ENCODE measurements at places on chromosomes 5 and 9.

- no peak for DNase-seq
Observed at GRCh38 chr9:123680352-123680751, 249.6 kb downstream of the DENND1A start.

GRCh38 chr5:168612123-168612522 is 33.0 kb upstream of the PANK3 start:
- DNase-seq, result no peak

DNA sequence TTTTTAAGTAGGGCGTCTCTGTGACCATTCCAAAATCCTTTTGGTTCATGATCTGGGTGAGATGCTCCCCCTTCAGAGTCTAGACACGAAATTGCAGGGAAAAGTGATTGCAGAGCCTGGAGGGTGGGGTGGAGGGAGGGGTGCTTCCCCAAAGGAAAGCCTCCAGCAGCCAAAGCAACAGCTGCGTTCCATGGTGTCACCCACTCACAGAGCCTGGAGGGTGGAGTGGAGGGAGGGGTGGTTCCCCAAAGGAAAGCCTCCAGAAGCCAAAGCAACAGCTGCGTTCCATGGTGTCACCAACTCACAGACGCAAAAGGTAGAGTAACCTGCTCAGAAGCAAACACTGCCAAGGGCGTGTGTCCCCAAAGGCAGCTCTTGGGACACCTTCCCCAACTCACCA is 22.6 kb downstream of the SLC6A18 start:
- DNase-seq, result no peak

DNA sequence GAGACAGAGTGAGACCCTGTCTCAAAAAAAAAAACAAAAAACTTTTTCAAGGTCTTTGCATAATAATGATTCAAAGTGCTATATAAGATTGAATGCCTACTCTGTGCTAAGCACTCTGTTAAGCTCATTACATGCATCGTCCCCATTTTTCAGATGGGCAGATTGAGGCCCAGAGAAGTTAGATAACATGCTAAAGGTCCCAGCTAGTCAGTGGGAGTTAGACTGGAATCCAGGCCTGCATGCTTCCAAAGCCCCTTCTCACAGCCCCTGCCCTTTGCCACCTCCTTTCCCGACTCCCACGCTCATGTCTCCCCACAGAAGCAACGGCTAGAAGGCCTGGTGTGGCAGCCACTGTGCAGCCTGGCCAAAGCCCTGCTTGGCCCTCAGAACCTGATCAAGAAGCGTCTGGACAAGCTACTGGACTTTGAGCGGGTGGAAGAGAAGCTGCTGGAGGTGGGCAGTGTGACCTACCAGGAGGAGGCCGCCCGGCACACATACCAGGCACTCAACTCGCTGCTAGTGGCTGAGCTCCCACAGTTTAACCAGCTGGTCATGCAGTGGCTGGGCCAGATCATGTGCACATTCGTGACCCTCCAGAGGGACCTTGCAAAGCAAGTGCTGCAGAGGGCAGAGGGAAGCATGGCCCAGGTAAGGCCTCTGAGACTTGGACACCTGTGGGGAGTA is 40.3 kb downstream of the ARHGEF37 start:
- no peak for DNase-seq

DNA sequence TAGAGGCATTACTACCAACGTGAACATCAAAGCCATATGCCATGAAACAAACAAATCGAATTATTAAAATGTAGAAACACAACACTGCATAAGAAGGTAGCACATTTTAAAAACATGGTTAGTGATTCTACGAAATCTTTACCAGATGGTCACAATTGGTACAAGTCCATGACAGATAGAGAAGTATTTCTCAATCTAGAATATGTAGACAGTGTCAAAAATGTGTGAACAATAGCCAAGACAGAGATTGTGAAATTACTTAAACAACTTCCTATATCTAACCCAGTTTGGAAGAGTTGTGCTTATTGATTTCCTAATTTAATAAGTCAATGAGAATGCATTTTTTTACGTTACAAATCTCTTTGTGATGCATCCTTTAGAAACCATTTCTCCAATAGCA is 1121.6 kb downstream of the MAT2B start:
- DNase-seq, result no peak

DNA sequence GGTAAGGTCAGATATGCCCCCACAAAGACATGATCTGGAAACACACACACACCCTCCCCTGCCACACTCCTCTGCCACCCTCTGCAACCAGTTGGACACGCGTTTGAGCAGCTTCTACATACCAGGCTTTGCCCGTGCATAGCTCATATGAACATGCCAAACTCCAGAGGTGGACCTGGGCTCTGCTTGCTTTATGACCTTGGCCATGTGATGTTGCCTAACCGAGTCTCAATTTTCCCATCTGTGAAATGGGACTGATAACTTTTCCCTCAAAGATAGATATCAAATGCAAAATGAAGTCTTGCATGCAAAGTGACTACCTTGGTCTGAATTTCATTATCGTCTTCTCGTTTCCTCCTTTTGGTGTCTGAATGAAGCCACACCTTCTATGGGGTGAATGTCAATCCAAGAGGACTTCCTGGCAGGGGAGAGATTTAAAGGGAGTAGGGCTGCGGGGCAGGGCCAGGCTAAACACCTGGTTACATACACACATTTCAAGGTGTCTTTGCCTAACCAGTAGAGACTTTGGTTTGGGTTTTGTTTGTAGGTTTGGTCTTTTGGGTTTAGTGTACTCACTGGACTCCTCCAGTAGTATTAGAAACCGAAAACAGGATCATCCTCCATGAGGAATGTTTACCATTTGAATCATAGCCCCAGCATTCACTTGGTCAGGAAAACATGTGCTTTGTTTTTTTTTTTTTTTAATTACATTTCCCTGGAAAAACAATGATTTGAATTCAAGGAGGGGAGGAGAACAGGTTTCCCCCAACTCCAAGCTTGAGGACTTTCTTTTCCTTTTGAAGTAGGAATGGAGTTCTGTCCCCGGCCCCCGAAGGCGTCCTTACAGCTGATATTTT is 63.2 kb downstream of the COL27A1 start:
- no peak for DNase-seq

DNA sequence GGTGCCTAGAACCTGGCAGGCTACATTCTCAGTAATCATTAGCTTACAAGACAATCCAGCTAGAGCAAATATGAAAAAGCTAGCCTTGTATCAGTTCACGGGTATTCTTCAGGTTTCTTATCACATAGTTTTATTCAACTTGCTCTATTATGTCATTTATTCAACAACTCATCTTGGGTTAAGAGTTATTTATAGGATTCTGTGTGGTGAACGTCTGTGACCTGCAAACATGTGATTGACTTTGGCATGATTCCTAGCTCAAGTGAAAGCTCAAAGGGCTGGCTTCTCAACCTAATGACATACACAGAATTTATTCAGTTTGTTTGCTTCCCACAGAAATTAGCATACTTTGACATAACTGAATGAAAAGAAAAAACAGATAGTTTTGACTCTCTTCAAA is 173.1 kb downstream of the PLPPR1 start:
- no peak for DNase-seq

DNA sequence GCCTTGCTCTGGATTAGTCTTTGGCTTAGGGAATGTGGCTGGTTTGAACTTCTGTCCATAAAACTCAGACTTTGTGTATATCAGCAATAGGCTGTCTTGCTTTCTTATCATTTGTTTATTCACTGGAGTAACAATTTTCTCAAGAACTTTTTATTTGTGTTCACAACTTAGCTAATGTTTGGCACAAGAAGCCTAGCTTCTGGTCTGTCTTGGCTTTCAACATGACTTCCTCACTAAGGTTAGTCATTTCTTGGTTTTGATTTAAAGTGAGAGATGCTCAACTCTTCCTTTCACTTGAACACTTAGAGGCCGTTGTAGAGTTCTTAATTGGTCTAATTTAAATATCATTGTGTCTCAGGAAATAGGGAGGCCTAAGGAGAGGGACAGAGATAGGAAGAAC is 4.9 kb downstream of the FBXO38 start:
- DNase-seq, result no peak

DNA sequence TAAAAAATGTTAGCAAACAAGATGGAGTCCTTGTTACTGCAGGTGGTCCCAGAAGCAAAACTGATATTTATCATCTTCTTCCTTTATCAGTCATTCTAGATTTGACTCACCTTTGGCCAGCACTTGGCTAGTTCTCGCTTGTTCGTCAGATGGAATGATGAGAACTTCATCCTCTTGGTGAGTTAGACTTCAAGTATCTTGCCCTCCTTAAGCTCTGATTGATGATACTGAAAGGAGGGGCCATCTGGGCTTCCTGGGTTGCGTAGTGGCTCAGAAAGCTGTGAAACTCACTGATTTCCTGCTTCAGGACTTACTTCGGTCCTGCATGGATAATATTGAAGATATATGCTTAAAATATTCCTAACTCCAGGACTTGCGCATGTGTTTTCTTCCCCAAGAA is 1248.2 kb upstream of the CDH9 start:
- no peak for DNase-seq

DNA sequence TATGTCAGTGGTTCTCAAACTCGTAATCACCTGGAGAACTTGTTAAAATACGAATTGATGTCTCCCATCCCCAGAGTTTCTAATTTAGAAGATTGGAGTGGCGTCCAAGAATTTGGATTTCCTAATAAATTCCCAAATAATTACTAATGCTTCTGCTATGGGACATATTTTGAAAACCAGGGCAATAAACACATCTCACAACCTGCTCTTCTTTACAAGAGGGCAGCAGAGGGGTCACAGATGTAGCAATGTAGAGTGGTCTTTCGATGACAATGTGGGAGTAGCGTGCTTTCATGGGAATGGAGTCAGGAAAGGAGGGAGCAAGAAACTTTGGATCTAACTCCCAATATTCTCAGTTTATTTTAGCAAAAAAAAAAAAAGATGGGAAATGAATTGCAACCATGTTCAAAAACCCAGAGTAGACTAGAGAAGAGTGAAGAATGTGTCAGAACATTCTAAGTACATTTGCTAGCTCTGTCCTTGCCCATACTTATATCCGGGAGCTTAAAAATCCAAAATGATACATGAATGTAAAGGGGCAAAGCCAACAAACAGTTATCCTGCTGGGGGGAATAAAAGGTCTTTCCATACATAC is 33.8 kb upstream of the ALDH1A1 start:
- no peak for DNase-seq

- DNase-seq, result peak; percentile 41
Observed at GRCh38 chr5:40441733-40442132, 238.0 kb upstream of the PTGER4 start.

DNA sequence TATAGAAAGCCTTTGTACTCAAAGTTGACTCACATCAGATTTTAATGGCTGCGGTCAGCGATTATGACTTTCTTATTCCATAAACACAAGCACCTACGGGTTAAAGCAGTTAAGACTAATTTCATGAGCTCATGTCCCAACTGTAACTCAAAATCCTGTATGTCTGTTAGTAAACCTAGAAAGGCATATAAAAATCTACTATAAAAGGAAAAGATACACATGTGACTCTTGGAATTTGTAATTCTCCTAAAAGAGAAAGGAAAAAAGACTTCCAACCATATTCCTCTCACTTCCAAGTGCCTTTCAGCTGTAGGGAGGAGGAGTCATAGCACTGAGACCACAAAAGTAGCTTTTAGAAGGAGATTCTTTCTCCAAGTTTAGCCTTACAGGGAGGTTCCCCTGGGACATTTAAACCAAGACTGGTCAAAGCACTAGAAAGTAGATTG is 129.1 kb downstream of the EBF1 start:
- DNase-seq, result no peak

DNA sequence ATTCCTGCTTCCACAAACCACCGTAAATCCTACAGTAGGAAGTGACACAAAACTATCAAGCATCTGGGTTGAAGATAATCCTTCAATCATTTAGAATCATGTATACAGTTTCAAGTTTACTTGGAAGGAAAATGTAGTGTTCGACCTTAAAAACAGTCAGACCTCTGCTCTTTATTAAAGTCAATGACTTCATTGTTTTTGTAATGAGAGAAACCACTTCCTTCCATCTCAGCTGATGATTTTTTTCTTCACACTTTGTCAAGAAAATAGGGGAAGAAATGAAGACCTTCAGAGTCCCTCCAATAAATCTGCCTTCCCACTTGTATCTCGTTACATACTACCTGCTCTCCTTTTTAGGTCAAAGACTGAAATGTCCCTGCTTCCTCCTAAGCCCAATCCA is 30.1 kb downstream of the TUSC1 start:
- DNase-seq, result no peak

- no peak for DNase-seq
Observed at GRCh38 chr5:208449-209114, 9.4 kb downstream of the CCDC127 start.

GRCh38 chr5:80343067-80343466 is 23.3 kb downstream of the SPZ1 start:
- no peak for DNase-seq

DNA sequence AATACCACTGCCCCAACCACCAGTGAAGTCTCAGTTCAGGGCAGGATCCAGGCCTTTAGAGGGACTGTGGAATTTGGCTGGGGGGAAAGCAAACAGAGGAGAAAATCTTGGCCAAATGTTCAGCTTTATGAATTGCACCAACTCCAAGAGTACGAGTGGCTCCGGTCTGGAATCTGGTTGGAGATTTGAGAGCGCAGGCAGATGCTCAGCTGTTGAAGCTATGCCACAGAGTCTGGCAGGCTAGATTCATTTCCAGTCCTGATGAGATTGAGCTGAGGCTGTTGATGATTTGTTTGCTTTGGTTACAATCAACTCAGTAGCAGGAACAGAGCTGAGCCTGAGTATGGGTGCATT is 9.1 kb upstream of the HSPB3 start:
- no peak for DNase-seq

DNA sequence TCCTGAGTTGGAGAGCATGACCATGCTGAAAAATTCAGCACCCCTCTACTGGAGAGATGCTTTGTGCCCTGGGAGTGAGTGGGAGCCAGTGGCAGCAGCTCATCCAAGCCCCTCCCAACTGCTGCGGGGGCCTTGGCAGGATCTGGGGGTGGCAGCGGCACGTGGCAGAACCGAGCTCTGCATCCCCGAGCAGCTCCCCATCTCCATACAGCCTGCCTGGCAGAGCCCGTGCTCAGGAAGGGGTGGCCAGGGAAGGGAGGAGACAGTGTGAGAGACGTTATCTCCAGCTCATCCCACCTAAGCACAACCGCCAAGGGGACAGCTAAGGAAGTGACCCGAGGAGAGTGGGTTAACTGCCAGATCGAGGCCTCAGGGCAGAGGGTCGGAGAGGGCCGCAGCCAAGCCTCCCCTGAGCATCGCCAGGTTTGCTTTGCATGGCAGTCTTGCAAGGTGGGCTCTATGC is 17.2 kb upstream of the DPM2 start:
- no peak for DNase-seq

GRCh38 chr5:111069839-111070238 is 1.7 kb upstream of the TSLP start:
- DNase-seq, result no peak

- DNase-seq, result no peak
Observed at GRCh38 chr9:98006127-98006796, 23.1 kb downstream of the ANP32B start.
